Naive thymus-derived CD8-positive, alpha-beta T cell (primary cell): ENCODE measurements at places on chromosomes 5 and 9.

DNA sequence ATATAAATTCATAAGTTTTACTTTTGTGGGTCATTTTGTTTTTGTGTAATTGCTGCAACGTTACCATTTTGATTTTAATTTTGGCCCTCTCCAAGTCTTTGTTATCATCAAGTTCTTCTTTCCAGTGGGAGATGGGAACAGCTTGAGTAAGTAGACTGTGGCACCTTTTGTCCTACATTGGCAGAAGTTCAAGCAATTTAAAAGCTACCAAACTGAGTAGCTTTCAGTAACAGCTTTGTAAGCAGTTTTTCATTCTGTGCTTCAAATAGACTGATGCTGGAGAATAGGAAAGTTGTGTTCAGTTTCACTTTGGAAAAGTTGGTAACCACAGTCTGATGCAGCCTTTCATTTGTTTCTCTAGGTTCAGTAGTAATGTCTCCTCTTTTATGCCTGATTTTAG, 47.8 kb upstream of the TMED7 start:
- no peak for DNase-seq

- no peak for DNase-seq
Observed at GRCh38 chr5:90802474-90803317, 244.1 kb downstream of the ADGRV1 start.

DNA sequence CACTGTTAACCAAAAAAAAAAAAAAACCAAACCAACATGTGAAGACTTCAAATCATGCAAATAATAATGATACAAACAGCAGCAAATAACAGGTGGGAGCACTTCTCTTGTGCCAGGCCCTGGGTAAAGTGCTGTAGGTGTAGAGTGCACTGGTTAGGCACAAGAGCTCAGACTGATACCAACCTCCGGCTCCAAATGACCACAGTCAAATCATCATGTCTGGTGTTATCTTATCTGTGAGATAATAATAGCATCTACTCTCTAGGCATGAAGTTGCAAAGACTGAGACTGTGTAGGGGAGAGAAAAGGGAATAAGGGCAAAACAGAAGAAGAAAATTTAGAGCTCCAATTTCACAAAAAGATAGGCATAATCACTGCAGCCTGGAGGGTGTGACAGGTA, 159.5 kb downstream of the ARL15 start:
- DNase-seq: no peak

- DNase-seq: no peak
Observed at GRCh38 chr9:34456746-34457145, 1.6 kb downstream of the FAM219A start.

- no peak for DNase-seq
Observed at GRCh38 chr5:126359884-126360283, 63.3 kb upstream of the GRAMD2B start.

DNA sequence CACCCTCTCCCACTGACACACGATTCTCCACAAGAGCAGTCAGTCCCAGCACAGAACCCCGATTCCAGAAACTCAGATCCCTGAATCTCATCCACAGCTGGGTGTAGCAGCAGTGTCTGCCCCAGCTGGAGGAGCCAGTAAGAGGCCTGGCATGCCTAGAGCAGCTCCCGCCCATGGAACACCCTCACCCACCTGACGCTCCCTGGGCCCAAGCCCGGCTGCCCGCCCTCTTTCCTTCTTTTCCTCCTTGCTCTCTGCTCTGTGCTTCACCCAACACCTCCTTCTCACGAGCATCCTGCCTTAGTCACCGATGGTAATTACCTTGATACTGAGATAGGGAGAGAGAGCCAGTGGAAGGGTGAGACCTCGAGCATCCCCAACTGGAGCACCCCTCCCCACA, 8.7 kb downstream of the PCDH1 start:
- no peak for DNase-seq

- no peak for DNase-seq
Observed at GRCh38 chr5:1883925-1884677, 1.4 kb upstream of the IRX4 start.

- no peak for DNase-seq
Observed at GRCh38 chr9:87350915-87351314, 146.8 kb upstream of the DAPK1 start.

DNA sequence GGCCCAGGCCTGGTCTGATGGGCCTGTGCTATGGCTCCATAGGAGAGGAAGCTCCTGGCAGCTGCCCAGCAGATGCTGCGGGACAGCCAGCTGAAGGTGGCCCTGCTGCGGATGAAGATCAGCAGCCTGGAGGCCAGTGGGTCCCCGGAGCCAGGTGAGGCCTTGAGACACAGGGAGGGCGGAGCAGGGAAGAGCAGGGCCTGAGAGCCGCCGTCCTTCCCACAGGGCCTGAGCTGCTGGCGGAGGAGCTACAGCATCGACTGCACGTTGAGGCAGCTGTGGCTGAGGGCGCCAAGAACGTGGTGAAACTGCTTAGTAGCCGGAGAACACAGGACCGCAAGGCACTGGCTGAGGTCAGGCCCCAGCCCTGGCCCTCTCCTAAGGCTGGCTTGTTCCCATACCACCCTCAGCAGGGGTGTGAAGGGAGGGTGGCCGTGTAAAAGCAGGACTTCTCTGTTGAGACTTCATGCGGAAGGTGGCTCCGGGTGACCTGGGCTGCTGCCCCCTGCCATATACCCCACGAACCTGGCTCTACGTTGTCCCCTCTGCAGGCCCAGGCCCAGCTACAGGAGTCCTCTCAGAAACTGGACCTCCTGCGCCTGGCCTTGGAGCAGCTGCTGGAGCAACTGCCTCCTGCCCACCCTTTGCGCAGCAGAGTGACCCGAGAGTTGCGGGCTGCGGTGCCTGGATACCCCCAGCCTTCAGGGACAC, 4.5 kb downstream of the PKN3 start:
- DNase-seq: no peak

GRCh38 chr5:57818397-57818796, 335.8 kb upstream of the ACTBL2 start:
- no peak for DNase-seq
